ENCODE measurements at places on chromosomes 2 and 18.

DNA sequence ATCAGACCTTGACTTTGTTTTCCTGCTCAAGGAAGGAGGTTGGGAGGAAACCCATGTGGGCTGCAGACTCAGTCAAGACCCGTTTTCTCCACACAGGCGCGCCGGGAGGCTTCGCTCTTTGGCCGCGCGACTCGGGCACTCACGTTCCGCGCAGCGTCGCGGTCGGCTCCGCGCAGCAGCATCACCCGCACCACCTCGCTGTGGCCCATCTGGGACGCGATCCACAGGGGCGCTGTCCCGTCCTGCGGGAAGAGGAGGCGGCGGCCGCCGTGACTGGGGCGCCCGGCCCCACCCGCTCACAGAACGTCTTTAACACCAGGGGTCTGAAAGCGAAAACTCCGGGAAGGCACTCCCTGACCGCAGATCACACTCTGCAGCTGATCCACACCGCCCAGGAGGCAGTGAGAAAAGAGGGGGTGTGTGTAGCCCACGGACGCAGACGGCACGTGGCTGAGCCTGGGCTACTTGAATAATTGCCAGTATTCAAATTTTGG, 33.1 kb upstream of the NPC1 start:
- DNase-seq, result peak; percentile 32

- DNase-seq, result no peak
Observed at GRCh38 chr18:33231474-33232317, 208.8 kb downstream of the CCDC178 start.

- DNase-seq, result no peak
Observed at GRCh38 chr18:56812674-56813073, 161.5 kb downstream of the WDR7 start.

DNA sequence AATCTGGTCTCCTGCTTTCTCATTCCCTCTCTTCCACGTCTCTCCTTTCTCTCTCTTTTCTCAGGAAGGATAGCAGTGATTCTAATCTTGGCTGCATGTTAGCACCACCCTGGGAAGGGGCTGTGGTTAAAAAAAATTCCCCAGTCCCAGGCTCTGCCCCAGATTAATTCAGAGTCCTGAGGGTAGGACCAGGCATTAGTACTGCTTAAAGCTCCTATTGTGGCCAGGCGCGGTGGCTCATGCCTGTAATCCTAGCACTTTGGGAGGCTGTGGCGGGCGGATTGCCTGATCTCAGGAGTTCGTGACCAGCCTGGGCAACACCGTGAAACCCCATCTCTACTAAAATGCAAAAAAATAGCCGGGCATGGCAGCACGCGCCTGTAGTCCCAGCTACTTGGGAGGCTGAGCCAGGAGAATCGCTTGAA, 35.4 kb upstream of the EML4 start:
- no peak for DNase-seq

GRCh38 chr2:218985325-218986091, 524 bp upstream of the FEV start:
- no peak for DNase-seq

- DNase-seq, result no peak
Observed at GRCh38 chr18:7307030-7307429, 76.1 kb downstream of the LRRC30 start.

DNA sequence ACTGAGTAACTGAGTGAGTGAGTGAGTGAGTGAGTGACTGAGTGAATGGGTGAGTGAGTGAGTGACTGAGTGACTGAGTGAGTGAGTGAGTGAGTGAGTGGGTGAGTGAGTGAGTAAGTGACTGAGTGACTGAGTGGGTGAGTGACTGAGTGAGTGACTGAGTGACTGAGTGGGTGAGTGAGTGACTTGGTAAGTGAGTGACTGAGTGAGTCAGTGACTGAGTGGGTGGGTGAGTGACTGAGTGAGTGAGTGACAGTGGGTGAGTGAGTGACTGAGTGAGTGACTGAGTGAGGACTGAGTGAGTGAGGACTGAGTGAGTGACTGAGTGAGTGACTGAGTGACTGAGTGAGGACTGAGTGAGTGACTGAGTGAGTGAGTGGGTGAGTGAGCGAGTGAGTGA, 13.9 kb downstream of the MAL start:
- no peak for DNase-seq

GRCh38 chr2:197672371-197672893, 3.0 kb downstream of the RFTN2 start:
- DNase-seq, result no peak

DNA sequence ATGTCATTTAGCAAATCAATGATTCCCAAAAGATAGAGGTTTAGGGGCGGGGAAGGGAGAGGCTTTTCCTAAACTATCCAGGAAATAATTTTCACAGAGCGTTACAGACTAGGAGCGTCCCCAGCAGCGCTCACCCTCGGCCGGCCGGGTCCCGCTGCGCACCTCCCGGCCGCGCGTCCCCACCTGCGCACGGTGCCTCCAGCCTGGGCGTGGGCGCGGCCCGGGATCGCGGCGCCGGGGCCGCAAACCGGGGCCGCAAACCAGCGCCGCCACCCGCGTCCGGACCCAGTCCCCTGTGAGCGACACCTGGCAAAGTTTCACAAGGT, 684 bp upstream of the ZCCHC2 start:
- DNase-seq, result no peak

- DNase-seq, result no peak
Observed at GRCh38 chr2:104794441-104794840, 59.5 kb upstream of the POU3F3 start.

DNA sequence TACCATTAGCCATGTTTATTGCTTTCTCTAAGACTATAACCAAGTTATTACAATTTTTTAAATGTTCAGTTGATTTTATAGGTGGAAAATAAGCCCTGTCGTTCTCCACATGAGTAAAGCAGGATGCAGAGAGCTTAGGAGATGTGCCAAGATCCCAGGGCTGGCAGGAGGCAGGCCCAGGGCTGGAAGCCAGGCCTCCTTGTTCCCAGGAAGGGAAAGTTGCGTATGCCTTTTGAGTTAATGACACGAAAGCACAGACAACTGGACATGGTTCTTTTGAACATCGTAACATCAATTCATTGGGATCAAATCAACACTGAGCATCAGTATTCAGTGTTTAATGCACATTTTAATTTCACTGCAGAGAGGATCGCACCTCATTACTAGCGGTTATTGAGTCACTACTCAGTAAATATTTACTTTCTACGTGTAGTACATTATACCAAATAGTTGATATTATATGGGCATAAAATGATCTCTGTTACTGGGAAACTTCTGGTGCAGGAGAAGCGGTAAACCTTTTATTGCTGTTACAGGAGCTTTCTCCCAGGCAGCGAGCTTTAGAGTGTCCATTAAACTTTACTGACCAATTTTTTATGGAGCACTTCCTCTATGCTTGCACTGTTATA, 60.0 kb downstream of the RNF144A start:
- no peak for DNase-seq

DNA sequence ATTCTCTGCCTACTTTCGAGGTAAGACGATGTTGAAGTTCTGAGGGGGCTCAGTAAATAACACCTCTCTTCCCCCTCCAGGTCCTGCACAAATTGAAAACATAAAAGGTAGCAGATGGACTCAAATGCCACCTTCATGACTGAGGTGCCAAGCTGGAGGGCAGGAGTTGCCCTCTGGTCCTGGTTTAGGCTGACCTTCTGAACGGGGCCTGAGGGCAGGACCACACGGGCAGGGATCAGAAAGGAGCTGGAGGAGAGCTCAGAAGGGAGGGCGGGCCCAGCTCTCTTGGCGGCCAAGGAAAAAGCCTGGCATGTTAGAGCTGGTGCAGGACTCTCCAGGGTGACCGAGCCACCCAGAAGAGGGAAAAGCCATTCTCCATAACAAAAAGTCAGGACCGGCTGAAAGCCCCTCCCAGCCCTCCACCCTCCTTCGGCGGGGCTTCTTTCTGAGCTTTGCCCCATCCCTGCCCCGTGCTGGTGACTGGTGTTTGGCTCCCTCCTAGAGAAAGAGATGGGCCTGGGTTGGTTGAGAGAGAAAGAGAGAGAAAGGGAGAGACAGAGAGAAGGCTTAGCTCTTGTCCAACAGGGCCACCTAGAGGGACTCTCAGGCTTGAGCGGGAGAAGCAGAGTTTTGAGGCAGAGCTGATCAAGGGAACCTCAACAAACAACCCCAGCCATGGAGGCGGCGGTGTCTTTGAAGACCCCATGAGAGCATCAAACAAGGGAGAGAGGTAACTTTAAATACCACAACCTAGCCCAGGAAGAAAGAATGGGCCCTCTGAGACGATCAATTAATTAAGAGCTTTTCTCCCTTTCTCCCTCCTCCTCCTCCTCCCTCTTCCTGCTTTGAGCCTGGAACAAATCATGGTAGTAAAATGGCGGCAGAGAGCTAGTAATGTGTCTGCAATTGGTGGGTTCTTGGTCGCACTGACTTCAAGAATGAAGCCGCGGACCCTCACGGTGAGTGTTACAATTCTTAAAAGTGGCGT, 50.8 kb downstream of the WIPF1 start:
- DNase-seq, result peak; percentile 60

- no peak for DNase-seq
Observed at GRCh38 chr2:140308706-140309105, 1528.5 kb upstream of the NXPH2 start.

- DNase-seq, result no peak
Observed at GRCh38 chr2:168470320-168471162, 14.5 kb downstream of the CERS6 start.

GRCh38 chr2:190722835-190723234, 74.0 kb downstream of the NAB1 start:
- no peak for DNase-seq

GRCh38 chr2:49940626-49941025, 786.3 kb upstream of the FSHR start:
- DNase-seq, result no peak

DNA sequence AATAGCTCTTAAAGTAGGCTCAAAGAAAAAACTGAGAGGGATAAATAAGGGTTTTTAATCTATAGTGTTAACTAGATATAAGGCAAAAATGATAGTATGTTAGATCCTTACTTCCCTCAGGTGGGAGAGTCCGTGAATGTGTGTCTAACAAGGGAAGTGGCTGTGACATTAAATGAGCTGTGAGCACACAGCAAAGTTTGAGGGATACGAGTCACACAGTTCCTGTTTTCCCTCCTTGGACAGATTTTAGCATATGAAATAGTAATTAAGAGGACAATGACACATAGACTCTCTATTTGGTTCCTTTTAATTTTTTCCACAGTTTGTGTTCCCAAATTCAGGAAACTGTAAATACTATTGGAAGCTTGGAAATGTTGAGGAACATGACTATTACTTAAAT, 148.4 kb upstream of the CAVIN2 start:
- no peak for DNase-seq

DNA sequence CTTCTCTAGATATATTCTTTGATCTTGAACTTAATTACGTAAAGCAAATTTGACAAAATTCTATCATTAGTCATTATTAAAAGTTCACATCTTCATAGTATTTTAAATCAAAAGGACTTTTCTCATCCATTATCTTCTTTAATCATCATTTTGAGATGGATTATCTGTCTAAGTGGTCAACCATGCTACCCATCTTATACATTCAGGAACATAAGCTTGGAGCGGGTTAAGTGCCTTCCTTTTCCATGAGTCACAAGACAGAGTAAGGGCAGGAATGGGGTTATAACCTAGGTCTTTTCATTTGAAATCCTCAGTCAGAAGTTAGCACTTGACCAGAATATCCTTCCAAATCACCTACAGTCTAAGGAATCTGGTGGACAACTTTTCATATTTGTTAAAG, 297.1 kb downstream of the TCF4 start:
- no peak for DNase-seq

DNA sequence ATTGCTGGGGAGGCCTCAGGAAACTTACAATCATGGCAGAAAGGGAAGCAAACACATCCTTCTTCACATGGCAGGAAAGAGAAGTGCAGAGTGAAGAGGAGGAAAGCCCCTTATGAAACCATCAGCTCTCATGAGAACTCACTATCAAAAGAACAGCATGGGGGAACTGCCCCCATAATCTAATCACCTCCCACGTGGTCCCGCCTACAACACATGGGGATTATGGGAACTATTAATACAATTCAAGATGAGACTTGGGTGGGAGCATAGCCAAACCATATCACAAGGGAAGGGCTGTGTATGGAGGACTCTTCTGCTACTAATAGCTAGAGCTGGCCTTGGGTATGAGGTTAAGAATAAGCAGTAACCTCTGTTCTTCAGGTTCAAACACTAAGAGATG, 8.8 kb upstream of the SETBP1 start:
- no peak for DNase-seq

- peak; percentile 9 for DNase-seq
Observed at GRCh38 chr2:189347540-189347939, 93.7 kb upstream of the WDR75 start.

DNA sequence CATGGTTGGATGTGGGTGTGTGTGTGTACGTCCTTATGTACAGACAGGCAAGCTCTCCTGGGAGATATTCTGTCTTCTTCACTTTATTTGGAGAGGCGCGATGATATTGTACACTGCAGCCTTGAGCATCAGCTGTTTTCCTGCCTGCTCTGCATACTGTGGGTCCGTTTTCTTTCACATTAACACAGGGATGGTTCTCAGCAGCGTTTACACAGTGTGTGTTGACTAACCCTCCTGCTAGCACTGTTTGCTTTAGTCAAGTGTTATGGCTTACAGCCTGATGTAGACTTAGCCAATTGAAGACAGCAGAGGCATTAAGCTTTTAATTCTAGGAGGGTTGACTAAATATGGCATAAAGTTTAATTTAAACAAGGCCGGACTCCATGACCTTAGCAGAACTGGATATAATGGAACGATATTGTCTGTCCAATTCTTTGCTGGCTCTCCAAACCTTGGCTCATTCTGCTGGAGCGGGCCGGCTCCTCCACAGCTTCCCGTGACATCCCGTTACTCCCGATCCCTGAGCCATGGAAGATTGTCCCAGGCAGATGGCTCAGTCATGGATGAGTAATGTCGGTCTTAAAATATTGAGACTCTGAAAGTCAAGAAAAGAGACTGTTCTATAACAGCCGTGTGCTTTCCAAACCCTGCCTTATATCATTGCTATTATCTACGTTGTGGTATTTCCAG, 134.7 kb downstream of the TPGS2 start:
- no peak for DNase-seq

DNA sequence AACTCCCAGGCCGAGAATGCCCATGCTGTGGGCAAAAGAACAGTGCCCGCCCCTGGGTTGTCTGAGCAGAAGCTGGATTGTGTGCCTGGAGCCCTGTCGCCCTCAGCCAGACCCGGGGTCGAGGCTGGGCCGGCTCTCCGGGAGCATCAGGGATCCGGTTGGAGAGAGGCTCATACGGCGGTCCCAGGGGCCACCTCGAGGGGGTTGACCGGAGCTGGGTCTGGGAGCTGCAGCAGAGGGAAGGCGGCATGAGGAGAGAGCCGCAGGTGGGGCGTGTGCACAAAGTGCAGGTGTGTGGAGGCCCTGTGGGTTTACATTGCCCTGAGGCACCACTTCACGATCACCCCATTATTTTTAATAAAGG, 39.5 kb downstream of the MBP start:
- no peak for DNase-seq

DNA sequence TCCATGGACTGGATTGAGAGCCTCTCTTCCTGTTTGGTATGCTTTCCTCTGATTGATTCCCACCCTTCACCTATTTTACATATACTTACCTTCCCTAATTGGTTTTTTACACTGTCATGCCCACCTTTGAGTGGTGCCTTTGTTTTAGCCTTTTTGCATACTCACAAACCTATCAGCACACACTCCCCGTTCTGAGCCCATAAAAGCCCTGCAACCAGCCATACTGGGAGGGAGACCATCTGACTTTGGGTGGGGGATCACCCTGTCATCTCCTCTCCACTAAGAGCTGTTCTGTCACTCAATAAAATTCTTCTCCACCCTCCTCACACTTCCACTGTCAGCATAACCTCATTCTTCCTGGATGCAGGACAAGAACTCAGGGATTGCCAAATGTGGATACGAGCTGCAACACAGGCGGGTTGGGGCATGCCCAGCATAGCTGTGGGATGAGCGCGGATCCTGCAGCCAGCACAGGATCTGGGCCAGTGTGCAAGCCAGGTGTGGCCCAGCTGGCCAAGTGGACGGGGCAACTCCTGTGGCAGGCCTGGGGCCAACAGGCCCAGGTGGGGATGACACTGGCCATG, 9.4 kb upstream of the MOB1A start:
- DNase-seq, result no peak

Measured in hematopoietic multipotent progenitor cell (in vitro differentiated cells).